ENCODE measurements at places on chromosomes 7 and 10. TPM values are rescaled to one million over a fixed set of nuclear protein-coding genes. Genes with fewer than 3 reads are reported as not detected.

TMEM213 gene
- not detected for total RNA-seq

ZNF316 gene
- 7.8 TPM for total RNA-seq

DNA sequence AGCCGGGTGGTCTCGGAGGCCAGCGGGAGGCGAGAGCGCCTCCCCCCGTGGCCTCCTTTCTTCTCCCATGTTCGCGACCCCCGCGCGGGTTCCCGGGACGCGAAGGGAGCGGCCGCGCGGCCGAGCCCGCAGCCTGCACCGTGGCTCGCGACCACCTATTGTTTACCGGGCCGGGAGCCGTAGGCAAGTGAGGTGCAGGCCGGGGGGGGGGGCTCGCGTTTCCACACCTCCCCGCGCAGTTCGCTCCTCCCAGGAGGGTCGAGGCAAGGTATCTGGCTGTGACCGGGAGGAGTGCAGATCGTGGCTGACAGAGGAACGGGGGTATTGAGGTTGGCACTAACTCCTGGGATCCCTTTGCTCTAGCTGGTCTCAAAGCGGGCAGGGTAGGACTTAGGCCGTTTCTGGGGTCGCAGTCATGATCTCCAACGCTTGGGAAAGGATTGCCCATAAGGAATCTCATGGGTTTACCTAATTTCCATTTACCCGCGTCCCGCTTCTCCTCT is 734 bp downstream of the PTPN12 start:
- peak; percentile 64 for DNase-seq

DNA sequence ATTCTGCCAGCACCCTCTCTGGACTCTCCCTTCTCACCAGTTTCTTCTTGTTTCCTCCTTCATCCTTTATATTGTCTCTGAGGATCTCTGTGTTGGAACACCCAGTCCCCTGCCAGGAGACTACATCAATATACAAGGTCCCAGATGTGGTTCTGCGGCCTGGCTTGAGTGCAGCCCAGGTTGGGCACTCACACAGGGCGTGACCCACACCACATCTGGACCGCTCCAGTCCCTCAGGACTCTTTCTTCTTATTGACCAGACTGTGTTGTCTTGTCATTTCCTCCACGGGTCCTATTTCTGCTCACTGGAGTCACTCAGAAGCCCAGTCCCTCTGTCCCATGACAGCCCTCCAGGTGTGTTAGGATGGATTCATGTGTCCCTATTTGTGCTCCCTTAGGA is 26.0 kb downstream of the NKX2-3 start:
- DNase-seq, result no peak

- no peak for DNase-seq
Measured at GRCh38 chr7:8105449-8106095, 137.0 kb downstream of the GLCCI1 start.

GRCh38 chr7:30973791-30974604 is 10.2 kb downstream of the GHRHR start:
- DNase-seq, result no peak

GRCh38 chr7:3573151-3573550 is 272.1 kb downstream of the SDK1 start:
- DNase-seq, result no peak

GRCh38 chr7:44626620-44627019 is 20.2 kb downstream of the OGDH start:
- DNase-seq, result no peak

DNA sequence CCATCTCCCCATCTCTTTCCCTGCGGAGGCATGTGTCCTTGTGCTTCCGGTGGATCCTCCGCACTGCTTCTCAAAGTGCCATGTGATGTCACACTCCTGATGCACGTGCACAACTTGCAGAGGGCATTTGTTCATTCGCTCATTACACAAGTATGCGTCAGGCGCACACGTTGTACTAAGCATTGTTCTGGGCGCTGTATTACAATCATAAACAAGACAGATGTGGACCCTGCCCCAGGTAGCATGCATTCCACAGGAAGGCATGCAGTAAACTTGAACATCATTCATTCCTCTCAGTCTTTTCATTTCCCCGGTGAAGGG is 9.0 kb upstream of the RAMP3 start:
- DNase-seq, result no peak

DNA sequence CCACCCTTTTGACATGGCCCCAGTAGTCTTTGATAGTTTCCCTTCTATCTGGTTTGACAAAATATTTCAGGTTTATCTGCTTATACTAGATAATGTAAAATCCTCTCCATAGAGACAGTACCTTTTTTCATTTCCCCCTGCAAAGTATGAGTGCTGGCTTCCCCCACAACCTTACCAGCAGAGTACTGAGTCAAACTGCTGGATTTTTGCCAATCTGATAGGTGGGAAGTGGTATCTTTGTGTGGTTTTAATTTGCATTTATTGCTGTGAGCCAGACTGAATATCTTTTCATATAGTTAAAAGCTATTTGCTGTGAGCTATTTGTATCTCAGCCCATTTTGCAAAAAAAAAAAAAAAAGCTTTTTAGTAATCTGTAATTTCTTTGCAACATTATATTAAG is 32.1 kb upstream of the HECTD2 start:
- DNase-seq, result peak; percentile 86
